ENCODE measurements at places on chromosomes 1 and 21.

DNA sequence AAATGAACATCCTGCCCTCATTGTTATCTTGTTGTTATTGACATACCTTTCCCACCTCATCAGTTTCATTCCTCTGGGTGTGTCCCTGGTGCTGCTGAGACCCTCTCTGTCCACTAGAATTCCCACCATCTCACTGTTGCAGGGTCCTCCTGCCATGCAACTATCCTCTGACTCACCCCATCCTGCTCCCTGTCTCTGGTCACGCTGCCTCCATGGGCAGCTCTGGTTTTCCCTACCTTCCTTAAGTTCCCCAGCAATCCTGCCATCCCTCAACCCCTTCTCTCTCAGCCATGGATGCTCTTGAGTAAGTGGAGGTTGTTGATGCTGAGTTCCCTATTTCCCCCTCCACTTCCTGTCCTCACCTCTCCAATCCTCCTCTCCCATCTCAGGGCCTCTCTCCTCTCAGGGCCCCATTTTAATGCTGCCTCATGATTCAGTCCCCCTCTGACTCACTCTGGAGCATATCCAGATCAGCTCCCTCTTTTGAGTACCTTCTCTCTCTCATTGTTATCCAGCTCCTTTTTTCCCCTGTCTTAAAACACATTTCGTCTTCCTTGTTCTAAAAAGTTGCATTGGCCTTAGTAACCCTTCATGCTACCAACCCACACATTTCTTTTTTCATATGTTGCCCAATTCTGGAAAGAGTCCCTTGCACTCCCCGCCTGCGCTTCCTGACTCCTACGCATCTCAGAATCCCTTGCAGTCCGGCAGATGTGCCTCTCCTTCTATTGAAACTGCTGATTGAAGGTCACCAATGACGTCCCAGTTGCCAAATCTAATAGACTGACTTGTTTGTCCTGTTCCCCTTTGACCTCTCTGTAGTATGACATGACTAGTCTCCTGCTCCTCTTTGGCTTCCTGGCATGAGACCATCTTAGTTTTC is 92.0 kb downstream of the CNIH3 start:
- H3K4me1 ChIP-seq, result no peaks in the 10 kb centered on the region
- H3K27ac ChIP-seq, result no peak overlapping the region
- no peak for DNase-seq

DNA sequence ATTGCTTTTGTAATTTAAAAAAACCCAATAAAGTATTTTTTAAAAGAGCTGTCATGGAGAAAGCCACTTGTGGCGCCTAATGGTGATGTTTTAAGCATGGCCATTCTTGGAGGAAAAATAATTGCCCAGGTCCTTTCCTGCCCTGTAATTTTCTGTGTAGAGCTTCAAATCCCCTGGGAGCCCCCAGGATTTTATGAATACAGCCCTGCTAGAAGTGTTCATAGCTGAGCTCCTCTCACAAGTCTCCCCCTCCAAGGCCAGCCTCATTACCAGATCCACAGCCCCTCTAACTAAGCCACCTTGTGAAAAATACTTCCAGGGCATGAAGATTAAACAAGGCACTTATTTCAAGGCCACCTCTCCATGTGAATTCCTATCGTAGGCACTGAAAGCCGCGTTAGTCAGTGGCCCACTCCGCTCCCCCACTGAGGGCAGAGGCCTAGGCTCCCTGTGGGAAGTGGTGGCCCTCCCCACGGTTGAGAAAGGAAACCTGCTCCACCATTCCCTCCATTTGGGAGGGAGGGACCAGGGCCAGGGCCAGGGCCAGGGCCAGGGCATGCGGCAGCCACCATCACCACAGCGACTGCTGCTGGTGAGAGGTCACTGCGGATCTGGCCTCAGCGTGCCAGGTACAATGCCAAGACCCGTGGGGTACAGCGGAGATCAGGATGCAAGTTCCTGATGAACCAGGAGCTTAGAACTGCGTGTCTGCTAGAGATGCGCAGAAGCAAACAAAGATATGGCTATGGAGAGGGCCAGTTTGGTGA is 83.1 kb downstream of the KCNN3 start:
- no peaks in the 10 kb centered on the region for H3K27me3 ChIP-seq
- DNase-seq, result no peak
- H3K4me1 ChIP-seq, result peaks cover 4% of the 10 kb centered on the region
- no peak overlapping the region for H3K4me3 ChIP-seq
- H3K27ac ChIP-seq, result no peak overlapping the region
- H3K36me3 ChIP-seq, result no peaks in the 10 kb centered on the region

- no peaks in the 10 kb centered on the region for H3K36me3 ChIP-seq
- no peak for DNase-seq
- H3K27me3 ChIP-seq, result no peaks in the 10 kb centered on the region
- H3K4me3 ChIP-seq, result no peak overlapping the region
- no peaks in the 10 kb centered on the region for H3K4me1 ChIP-seq
Observed at GRCh38 chr1:228359613-228360532, 46.8 kb downstream of the TRIM11 start.

GRCh38 chr1:25978403-25978802 is 19.5 kb downstream of the PAFAH2 start:
- DNase-seq, result no peak
- peaks cover 37% of the 10 kb centered on the region for H3K36me3 ChIP-seq
- H3K4me3 ChIP-seq, result no peak overlapping the region
- no peaks in the 10 kb centered on the region for H3K27me3 ChIP-seq

DNA sequence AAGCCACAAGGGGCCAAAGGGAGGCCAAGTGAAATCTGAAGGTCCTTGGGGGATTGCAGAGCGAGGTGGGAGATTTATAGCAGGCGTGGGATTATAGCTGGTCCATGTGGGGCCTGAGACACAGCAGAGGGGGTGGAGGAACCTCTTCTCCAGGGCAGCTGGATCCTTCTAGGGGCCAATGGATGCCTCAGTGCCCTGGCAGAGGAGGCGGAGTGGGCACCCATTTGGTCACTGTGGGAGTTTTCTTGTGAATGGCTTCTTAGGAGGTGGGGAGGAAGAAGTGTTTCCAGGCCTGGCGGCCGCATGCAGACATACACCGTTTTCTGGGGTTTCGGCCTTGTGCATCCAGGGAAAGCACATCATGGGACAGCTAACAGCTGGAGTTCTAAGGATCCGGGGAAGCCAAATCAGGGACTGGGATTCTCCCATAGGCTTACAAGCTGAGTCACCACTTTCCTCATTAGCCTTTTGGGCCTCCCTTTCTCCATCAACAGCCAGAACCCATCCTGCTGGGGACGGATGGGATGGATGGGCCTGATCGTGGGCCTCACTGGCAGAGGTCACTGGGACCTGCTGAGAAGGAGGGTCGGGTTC is 76.5 kb downstream of the RHOU start:
- H3K27me3 ChIP-seq, result no peaks in the 10 kb centered on the region
- peaks cover 4% of the 10 kb centered on the region for H3K4me1 ChIP-seq
- no peak overlapping the region for H3K27ac ChIP-seq
- no peaks in the 10 kb centered on the region for H3K36me3 ChIP-seq
- no peak for DNase-seq
